ENCODE measurements at places on chromosomes 6 and 20. TPM values are rescaled to one million over a fixed set of nuclear protein-coding genes. Genes with fewer than 3 reads are reported as not detected.
A peak's percentile ranks its signal among the peaks of the same experiment; 100 is the strongest.

CD40 gene
- total RNA-seq: 28.1 TPM

DNA sequence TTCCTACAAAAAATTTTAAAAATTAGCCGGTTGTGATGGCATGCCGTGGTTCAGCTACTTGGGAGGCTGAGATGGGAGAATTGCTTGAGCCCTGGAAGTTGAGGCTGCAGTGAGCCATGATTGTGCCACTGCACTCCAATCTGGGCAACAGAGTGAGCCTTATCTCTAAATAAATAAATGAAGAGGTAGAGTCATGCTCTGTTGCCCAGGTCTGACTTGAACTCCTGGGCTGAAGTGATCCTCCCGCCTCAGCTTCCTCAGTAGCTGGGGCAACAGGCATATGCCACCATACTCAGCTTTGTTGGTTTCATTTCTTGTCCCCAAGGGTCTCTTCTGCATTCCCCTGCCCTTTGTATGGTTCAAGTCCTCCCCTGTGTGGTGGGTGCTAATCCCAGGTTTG, 17.0 kb downstream of the HSPA1B start:
- H3K27me3 ChIP-seq: no peaks in the 10 kb centered on the region
- H3K4me3 ChIP-seq: no peak overlapping the region
- DNase-seq: no peak
- H3K27ac ChIP-seq: no peak overlapping the region
- H3K4me1 ChIP-seq: no peaks in the 10 kb centered on the region

- no peaks in the 10 kb centered on the region for H3K4me1 ChIP-seq
- H3K36me3 ChIP-seq: no peaks in the 10 kb centered on the region
- DNase-seq: no peak
- no peak overlapping the region for H3K4me3 ChIP-seq
- no peaks in the 10 kb centered on the region for H3K27me3 ChIP-seq
- H3K27ac ChIP-seq: no peak overlapping the region
Measured at GRCh38 chr6:118844915-118845314, 49.0 kb upstream of the ASF1A start.

GRCh38 chr6:26027491-26028211, 59.6 kb upstream of the HFE start:
- H3K4me3 ChIP-seq: no peak overlapping the region
- no peak for DNase-seq
- H3K4me1 ChIP-seq: peaks cover 11% of the 10 kb centered on the region
- peak overlapping the region; percentile 91 for H3K27ac ChIP-seq
- H3K36me3 ChIP-seq: no peaks in the 10 kb centered on the region

AIG1 gene
- total RNA-seq: 25.0 TPM

GRCh38 chr6:110035321-110035720, 57.2 kb downstream of the GPR6 start:
- no peaks in the 10 kb centered on the region for H3K27me3 ChIP-seq
- DNase-seq: no peak
- H3K27ac ChIP-seq: no peak overlapping the region
- no peaks in the 10 kb centered on the region for H3K36me3 ChIP-seq
- H3K4me1 ChIP-seq: no peaks in the 10 kb centered on the region

- H3K4me3 ChIP-seq: peak overlapping the region; percentile 63
- no peaks in the 10 kb centered on the region for H3K27me3 ChIP-seq
- peaks cover 13% of the 10 kb centered on the region for H3K4me1 ChIP-seq
- H3K27ac ChIP-seq: peak overlapping the region; percentile 77
- no peaks in the 10 kb centered on the region for H3K36me3 ChIP-seq
Measured at GRCh38 chr20:36862857-36863668, 12.9 kb upstream of the TLDC2 start.

- H3K4me3 ChIP-seq: no peak overlapping the region
- H3K27me3 ChIP-seq: no peaks in the 10 kb centered on the region
- peak; percentile 23 for DNase-seq
- H3K4me1 ChIP-seq: no peaks in the 10 kb centered on the region
- H3K27ac ChIP-seq: no peak overlapping the region
Measured at GRCh38 chr6:159852877-159853276, 37.9 kb upstream of the MAS1 start.

Data from lung (tissue), 17 donors.